ENCODE measurements at places on chromosomes 12 and 14.

DNA sequence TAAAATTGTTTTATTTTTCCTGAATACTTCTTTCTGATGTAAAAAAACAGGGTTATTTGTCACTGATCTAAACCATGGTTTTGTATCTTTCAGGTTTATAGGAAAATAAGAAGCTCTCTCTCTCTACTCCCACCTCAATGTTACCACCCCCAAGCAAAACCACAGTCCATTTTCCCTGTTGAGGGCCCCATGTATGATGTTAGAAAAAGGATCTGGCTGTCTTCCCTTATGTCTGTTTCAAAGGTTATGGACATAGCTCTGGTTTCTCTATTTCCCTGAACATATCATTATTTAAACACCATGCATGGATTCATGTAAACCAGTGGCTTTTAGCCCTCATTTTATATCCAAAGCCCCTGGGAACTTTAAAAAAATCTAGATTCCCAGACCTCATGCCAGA, 649.0 kb upstream of the TBX3 start:
- no peak for DNase-seq

DNA sequence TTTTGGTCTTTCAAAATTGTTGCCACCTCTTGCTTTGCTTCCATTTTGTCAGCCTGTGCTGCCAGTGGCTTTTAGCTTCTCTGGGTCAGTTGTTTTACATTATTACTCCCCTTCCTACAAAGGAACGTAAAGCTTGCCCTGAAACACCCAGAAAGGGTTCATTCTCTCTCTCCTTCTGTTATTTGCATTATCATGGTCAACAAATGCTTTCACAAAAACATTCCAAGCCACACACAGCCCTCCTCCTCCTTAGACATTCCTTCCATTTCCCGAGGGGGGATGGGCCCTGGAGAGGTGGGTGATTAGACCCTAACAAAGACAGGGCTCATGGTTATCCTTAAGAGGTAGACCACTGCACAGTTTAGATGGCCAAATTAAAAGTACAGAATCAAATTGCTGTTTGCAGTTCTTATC, 60.4 kb upstream of the SINHCAF start:
- DNase-seq, result no peak

DNA sequence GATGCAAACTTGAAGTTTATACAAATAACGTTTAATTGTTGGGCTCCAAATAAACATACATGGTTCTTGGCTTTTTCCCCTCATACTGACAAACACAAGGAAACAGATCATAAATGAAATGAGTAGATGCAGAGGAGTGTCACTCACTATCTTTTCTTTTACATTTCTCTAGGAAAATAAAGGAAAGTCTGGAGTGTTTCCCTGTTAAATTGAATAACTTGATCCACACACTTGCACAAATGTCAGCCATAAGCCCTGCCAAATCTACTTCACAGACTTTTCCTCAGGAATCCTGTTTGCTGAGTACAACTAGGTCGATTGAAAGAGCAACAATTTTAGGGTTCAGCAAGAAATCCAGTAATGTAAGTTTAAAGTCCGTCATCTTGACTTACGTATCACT, 175.3 kb downstream of the PLCZ1 start:
- no peak for DNase-seq

GRCh38 chr14:80637756-80638619, 303.6 kb downstream of the CEP128 start:
- DNase-seq, result no peak

DNA sequence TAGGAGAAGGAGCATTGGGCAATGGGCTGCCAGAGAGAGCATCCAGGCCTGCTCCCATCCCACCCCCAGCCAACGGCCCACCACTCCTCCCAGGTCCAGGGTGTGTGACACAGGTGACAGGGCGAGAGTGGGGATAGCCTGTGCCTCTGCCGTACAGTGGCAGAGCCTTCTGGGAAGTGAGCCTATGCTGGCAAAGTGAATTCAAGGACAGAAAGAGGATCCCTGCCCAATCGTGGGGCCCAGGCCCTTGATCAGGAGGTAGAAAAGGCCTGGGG, 553 bp upstream of the KRT79 start:
- DNase-seq, result no peak

GRCh38 chr12:103671367-103671766, 84.3 kb downstream of the STAB2 start:
- DNase-seq, result no peak

DNA sequence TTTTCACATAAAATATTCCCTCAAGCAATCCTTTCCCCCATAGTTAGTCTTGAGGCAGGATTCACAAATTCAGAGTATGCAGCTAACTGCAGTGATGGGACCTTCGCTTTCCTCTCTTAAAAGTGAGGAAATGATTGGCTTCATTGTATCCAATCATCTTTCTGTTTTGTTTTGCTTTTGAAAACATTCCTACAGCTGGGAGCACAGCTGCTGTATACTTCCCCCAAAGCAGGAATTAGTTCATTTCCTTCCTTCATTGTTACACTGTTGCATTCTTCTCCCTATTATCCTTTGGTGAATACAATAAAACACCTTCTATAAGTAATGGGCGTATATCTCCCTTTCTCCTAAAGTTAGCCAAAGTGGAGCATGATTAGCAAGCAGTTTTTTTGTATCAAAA, 9.4 kb upstream of the GAS2L3 start:
- no peak for DNase-seq

DNA sequence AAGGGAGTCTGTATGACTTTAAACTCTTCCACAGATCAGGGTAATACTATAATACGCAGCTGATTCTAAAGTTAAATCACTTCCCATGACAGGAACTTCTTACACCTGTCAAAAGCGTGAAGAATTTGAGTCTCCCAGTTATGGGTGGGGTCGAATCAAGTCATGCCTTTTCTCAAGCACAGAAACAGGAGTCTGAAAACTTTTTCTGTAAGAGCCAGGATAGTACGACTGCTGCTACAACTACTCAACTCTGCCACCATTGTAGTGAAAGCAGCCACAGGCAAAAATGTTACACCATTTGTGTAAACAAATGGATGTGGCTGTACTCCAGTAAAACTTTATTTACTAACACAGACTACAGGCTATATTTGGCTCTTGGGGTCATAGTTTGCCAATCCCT, 90.3 kb downstream of the DUSP6 start:
- DNase-seq, result no peak

DNA sequence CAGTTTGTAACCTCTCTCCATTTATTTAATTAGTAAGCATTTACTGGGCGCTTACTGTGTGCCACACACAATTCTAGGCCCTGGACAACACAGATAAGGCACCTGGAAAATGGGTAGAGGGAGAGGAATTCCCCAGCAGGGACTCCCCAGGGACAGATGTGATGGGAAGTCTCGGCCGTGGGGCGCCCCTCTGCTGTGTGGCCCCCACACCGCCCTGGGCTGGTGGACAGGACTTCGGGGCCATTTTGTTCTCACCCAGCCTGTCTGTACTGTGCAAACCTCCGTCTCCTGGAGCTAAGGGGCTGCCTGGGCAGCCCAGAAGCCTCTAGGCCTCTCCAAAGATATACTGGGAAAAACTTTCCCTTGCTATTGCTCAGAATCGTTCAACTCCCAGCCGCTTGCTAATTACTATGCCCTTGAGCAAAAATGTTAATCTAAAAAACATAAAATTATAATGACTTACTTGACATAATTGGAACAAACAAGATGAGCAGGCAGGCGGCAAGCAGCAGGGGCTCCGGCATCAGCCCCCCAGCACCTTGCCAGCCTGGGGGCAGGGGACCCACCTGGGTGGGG, 64.4 kb upstream of the NCOR2 start:
- DNase-seq, result no peak

DNA sequence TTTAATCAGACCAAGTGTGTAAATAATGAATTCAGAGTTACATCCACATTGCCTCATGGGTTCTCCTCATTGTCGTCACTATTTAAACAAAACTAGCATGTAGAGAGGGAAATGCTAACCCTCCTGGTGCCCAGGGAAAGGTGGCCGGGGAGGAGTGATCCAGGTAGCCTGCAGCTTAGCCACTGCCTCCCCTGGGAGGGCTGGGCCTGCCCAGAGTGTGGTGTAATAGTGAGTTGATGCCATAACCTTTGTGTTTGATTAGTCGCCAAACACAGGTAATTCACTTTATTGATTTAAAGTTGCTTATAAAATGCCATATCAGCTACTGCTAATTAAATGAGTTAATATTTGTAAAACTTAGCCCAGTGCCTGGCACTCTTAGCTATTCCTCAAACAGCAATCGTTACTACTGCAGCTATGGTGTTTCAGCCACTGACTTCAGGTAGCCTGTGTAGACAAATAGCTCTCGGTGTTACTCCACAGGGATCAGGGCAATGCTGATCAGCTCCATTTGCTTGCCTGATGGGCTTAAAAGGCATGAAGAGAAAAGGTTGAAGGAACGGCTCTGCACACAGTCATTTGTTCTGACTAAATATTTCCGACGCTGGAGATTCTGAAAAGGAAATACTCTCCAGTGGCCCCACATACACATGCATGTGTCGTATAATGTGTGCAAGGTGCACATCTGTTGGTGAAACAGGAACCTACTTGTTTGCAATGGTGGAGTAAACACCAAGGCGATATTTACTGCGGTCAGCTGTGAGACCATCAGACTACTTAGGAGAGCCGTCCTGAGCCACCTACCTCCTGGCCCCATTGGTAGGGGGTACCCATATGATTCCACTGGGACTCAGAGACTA, 45.7 kb upstream of the PRMT8 start:
- DNase-seq, result no peak

DNA sequence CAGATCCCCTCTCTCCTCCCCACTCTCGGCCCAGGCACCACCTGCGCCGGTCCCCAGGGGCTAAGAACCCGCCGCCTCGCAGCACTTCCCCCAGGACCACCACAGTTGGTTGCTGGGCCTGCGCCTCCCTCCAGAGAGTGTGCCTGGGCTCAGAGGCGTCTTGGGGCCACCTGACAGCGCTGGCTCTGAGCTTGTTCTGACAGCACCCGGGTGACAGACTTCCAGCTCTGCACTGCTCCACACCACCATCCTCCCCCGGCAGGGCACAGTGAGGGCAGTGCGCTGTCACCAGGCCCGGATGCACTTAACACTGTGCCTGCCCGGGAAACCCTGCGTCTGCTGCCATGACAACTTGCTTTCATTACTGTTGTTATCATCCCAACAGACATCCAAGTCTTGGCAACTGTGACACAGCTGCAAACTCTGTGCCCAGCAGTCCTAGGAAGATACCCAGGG, 6.6 kb downstream of the BRF1 start:
- peak; percentile 72 for DNase-seq

GRCh38 chr14:97408937-97409815, 612.0 kb downstream of the VRK1 start:
- peak; percentile 18 for DNase-seq

DNA sequence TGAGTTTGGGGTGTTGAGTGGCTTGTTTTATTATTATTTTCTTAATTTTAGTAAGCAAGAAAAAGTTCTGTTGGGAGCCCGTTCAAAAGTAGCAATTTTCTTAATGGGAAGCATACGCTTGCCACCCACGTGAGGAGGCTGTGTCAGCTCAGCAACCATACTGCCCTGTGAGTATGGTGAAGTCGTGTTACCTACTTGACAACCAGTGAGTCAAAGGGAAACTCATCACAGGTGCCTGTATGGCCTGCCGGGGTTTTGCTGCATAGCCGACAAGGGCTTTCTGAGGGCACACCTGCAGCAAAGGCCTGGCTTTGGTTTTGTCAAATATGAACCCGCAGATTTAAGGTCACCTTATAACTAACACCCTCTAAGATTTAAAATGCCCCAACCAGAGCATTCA, 31.1 kb downstream of the PITPNM2 start:
- peak; percentile 26 for DNase-seq

- no peak for DNase-seq
Measured at GRCh38 chr14:93245764-93246420, 38.8 kb downstream of the UBR7 start.
